ENCODE measurements at places on chromosomes 2 and 18. TPM values are rescaled to one million over a fixed set of nuclear protein-coding genes. Genes with fewer than 3 reads are reported as not detected.

The POTEC gene
- polyA plus RNA-seq = not detected

The MAP2 gene
- polyA plus RNA-seq = 12.1 TPM

The CBLN2 gene
- polyA plus RNA-seq = 0.26 TPM

The INHBB gene
- 0.58 TPM for polyA plus RNA-seq

The MRPL53 gene
- 55.5 TPM for polyA plus RNA-seq

The LYPD6B gene
- 0.20 TPM for polyA plus RNA-seq

The LRRTM4 gene
- polyA plus RNA-seq = 0.43 TPM

The C2orf72 gene
- 0.46 TPM for polyA plus RNA-seq
